Activated T-cell treated with anti-CD3 and anti-CD28 coated beads, Interleukin-2, amount 50 U/mL, for 24 hours (primary cell): ENCODE measurements at places on chromosomes 1 and 21.

DNA sequence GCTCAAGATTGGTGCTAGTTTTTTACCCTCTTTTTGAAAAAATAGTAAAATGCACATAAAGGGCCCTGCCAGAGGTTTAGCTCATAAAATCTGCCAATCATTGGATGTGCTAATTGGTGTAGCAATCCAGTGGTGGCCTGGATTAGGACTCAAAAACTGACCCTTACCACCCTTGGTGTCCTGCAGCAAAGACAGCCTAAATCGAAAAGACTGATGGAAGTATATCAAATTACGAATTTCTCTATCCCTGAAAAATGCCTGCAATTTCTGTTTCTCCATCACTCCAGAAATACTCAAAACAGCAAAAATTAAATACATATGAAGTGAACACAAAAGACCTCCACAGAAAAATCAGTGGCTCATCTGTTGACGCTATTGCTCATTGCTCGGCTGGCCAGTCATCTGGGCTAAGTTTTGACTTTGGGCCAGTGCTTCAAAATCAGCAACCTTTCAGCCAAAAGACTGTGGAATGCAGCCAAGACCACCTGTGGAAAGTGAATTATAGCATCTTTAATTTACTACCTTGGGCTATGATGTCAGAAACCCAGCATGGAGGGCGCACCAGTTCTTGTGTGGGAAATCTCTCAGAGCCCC, 30.0 kb downstream of the WLS start:
- H3K4me3 ChIP-seq = no peak overlapping the region
- no peak for DNase-seq
- no peaks in the 10 kb centered on the region for H3K4me1 ChIP-seq
- H3K27ac ChIP-seq = no peak overlapping the region

DNA sequence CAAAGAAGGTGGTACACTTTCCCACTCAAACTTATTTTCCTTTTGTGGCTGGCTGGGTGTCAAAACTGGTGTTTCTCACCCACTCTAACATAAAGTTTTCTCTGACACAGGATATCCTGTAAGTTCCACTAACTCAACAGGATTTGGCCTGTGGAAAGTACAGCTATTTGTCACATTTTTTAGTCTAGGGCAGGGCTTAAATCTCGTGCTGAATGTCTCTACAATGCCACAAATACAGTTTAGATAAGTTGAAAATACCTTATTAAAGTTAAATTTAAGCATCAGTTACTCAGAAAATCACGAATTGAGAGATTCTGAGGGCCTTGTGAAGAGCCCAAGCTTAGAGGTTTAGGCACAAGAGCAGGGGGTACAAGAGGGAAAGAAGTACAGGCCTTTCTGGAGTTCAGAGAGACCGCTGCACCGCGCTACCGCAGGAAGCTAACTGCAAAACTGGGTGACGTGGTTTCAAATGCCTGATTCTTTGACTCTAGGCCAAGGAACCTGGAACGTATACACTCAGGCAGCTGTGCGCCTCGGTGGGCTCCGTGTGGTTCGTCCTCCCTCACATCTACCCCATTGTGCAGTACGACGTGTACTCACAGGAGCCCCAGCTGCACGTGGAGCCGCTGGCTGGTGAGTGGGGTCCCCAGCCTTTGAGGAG, 23.4 kb upstream of the PWP2 start:
- peak; percentile 71 for DNase-seq
- H3K4me1 ChIP-seq = peaks cover 88% of the 10 kb centered on the region
- peaks cover 99% of the 10 kb centered on the region for H3K36me3 ChIP-seq

DNA sequence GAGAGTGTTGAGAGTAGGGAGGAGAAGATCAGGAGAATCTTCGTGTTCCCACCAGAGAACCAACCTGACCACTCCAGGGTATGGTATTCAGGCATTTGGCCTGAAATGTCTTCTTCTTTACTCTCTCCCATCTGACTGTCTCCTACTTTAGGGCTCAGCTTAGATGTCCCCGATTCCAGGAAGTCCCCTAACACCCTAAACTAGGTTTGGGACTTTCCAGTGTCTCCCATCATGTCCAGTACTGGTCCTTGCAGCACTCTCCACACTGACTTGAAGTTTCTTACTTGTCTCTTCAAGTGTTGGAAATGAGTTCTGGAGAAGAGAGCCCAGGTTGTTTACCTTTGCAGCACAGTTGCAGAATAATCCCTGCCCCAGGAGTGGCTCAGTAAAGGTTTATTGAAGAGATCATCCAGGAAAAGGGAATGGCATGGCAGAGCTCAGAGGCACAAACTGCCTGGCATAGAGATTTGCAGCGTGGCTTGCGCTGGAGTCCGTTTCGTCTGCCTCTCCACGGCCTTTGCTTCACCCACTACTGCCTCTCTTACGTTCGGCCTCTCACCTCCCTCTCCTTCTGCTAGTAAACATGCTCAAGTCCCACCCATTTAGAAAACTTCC, 6.2 kb upstream of the ELK4 start:
- H3K27ac ChIP-seq = no peak overlapping the region
- no peaks in the 10 kb centered on the region for H3K36me3 ChIP-seq
- no peak for DNase-seq
- H3K27me3 ChIP-seq = peaks cover 6% of the 10 kb centered on the region

DNA sequence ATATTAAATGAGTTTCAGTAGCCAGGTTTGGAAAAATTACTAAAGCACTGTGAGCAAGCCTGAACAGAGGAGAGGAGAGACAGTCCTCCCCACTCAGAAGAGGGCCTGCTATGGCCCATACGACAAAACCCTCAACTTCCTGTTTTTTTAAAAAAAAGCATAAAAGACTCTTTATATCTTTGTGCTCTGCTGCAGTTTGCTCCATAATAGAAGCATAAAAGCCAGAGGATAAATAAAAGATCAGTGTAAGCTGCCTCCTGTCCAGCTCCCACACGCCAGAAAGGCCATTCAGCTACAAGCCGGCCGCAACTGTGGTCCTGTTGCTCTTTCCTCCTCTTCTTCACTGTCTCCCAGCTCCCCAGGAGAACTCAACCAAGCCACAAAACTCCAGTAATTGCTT, 37.8 kb downstream of the NID1 start:
- DNase-seq = no peak
- H3K36me3 ChIP-seq = no peaks in the 10 kb centered on the region
- H3K4me3 ChIP-seq = no peak overlapping the region
- H3K27ac ChIP-seq = no peak overlapping the region

DNA sequence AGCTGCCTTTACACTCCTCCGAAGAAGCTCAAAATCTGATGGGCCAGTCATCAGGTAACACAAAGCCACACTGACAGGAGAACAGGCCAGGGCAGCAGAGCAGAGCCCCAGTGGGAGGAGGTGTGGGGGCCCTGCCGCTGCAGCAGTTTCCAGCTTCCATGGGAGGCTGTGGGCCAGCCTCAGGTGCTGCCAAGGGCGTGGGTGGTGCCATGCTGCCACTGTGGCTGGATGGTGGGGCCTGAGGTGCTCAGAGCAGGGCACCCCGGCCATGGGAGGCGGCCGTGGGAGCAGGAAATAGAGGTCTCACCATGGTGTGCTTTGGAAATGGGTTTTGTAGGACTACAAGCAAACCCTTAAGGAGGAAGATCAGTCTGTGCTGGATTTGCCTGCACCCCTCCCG, 50.8 kb upstream of the COL6A1 start:
- H3K36me3 ChIP-seq = no peaks in the 10 kb centered on the region
- peaks cover 7% of the 10 kb centered on the region for H3K27me3 ChIP-seq
- H3K4me3 ChIP-seq = no peak overlapping the region
- H3K27ac ChIP-seq = no peak overlapping the region

- no peaks in the 10 kb centered on the region for H3K27me3 ChIP-seq
- no peak overlapping the region for H3K27ac ChIP-seq
- peaks cover 94% of the 10 kb centered on the region for H3K36me3 ChIP-seq
Observed at GRCh38 chr1:154553056-154554030, 5.1 kb downstream of the UBE2Q1 start.

GRCh38 chr1:205141236-205142101, 19.7 kb upstream of the RBBP5 start:
- peaks cover 17% of the 10 kb centered on the region for H3K36me3 ChIP-seq
- no peak overlapping the region for H3K27ac ChIP-seq
- DNase-seq = peak; percentile 75
- no peak overlapping the region for H3K4me3 ChIP-seq

DNA sequence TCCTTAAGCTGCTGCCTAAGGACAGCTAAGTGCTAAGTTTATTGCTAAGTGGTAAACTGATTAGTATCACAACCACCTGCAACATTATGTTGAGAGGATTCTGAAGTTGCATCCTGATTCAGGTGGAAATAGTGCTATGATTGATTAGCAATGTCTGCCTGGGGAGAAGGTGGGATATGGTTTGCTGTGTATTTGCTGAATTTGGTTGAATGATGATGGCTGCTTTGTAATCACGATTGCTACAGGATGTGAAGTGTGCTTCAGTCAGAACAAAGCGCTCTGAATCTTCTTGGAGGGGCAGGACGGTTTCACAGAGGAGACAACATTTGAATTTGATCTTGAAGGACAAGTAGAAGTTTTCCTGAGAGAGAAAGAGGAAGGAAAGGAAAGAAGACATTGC, 226.0 kb downstream of the ST6GALNAC3 start:
- no peaks in the 10 kb centered on the region for H3K27me3 ChIP-seq
- DNase-seq = no peak
- H3K4me3 ChIP-seq = no peak overlapping the region
- H3K27ac ChIP-seq = peak overlapping the region; percentile 19
- no peaks in the 10 kb centered on the region for H3K36me3 ChIP-seq
- H3K4me1 ChIP-seq = peaks cover 52% of the 10 kb centered on the region

DNA sequence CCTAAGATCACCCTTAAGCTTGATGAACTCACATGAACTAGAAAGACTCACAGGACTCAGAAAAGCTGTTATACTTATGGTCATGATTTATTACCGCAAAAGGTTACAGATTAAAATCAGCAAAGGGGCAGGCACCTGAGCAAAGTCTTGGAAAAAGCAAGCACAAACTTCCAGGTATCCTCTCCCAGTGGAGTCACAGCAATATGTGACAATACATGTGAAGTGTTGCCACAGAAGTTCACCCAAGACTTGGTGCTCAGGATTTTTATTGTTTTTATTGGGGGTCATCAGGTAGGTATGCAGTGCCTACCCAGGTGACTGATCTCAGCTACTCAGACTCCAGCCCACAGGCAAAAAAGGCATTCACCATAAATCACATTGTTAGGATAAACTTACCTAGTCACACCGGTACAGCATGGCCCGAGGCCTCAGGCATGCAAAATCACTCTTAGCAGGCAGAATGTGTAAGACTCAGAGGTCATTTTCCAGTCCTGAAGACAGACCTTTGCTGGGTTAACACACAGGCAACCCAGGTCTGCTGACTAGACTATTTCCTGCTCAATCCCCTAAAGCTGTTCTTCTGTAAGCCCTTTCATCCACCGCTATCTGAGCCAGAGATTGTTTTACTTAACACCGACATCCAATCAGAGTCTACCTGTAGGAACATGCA, 55.6 kb downstream of the SSX2IP start:
- no peak for DNase-seq
- H3K4me1 ChIP-seq = peaks cover 8% of the 10 kb centered on the region
- no peaks in the 10 kb centered on the region for H3K36me3 ChIP-seq
- H3K4me3 ChIP-seq = no peak overlapping the region

GRCh38 chr21:27164208-27165177, 197.6 kb upstream of the ADAMTS5 start:
- H3K4me1 ChIP-seq = no peaks in the 10 kb centered on the region
- H3K27ac ChIP-seq = no peak overlapping the region
- no peaks in the 10 kb centered on the region for H3K36me3 ChIP-seq
- no peak overlapping the region for H3K4me3 ChIP-seq

DNA sequence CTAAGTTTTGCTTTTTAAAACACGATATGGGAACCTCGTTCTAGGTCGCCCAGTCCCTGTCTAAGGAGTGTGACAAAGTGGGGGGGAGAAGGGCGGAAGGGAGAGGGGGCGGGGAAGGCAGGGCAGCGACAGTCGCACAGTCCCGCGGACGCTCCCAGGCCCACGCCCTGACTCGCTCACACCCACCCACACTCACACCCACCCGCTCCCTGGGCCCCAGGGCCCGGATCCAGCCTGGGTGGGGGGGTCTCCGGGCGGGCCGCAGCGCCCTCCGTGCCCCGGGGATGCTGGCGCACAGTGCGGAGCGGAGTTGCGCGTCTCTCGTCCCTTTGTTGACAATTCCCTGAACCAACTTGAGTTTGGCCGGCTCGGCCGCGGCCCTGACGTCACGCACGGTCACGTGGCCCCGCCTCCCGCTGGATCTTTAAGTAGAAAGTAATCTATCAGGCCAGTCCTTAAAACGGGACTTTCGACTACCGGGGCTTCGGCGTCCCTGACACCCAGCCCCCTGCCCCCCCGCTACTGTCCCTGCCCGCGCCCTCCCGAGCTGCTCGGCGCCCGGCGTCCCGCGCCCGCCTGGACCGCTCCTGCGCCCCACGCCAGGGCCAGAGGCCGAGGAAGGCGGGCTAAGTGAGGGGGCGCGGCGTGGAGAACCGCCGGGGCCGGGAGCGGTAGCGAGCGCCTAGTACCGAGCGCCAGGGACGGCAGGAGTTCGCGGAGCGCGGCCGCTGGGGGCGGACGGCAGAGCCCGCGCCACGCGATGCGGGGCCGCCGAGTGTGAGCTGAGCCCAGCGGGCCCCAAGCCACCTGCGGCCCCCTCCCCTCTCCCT, at the start of gene FOXD3:
TSS of gene FOXD3 (plus strand) at position 454 of the 830 bp plus-strand sequence. CDS start 492 bp downstream, outside the sequence.
- no peaks in the 10 kb centered on the region for H3K36me3 ChIP-seq
- peak within 1 kb of the TSS; percentile 75 for H3K4me3 ChIP-seq
- peak within 1 kb of the TSS; percentile 76 for H3K27ac ChIP-seq
- H3K4me1 ChIP-seq = peaks cover 55% of the 10 kb centered on the region
- DNase-seq = peak; percentile 66

DNA sequence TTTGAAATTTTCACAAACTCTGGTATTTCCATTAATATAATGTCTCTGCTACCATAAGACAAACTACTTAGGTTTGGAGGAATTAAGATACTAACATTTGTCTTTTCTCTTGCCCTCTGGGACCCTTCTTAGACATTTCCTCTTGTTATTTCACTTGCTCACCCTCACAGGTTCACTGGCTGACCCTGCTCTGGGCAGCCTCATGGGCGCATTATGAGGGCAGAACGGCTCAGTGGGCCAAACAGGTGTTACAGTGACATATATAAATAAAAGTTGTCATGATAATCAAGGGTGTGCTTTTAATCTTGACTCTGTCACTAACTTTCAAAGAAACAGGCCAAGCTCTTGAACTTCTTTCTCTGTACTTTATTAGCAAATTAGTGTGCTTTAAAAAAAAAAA, 46.5 kb downstream of the ZNHIT6 start:
- peaks cover 71% of the 10 kb centered on the region for H3K36me3 ChIP-seq
- H3K27me3 ChIP-seq = no peaks in the 10 kb centered on the region
- no peak overlapping the region for H3K4me3 ChIP-seq
- no peaks in the 10 kb centered on the region for H3K4me1 ChIP-seq
- no peak overlapping the region for H3K27ac ChIP-seq
- DNase-seq = no peak
